ENCODE measurements at places on chromosomes 5 and 9.

DNA sequence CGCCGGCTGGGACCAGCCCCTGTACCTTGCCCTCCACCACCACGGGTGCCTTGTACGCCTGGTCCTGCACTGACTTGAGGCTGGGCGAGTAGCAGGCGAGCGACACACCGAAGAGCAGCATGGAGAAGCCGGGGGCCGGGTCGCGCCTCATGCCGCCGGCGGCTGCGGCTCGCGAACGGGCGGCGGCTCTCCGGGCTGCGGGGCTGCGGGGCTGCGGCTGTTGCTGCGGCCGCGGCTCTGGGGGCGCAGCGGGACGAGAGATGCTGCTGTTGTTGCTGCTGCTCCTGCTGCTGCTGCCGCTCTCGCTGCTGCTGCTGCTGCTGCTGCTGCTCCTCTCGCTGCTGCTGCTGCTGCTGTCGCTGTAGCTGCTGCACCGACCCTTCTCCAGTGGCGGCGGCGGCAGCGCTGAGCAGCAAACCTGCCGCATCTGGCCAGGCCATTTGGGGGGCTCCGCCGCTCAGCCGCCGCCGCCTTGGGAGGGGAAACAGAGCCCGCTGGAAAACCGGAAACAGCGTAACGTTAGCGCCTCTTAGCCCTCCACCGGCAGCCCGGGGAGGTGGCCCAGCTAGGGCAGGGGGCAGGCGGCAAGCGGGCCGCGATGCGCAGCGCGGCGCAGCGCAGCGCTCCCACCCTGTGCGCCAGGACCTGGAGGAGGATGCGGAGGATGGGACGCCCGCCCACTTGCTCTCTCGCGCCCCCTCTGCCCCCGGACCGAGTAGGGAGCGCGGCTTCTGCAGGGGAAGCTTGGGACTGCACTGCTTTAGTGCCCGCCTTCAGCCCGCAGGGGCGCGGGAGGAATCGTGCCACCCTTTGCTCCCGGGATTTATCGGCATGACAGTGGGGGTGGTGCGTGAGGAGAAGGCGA lies at the start of gene NRG2:
TSS of gene NRG2 (minus strand) at position 657 of the 865 bp plus-strand sequence.
- peak within 1 kb of the TSS; percentile 43 for H3K4me3 ChIP-seq
- no peak within 1 kb of the TSS for H3K27ac ChIP-seq
- no peaks in the 10 kb centered on the region for H3K36me3 ChIP-seq

GRCh38 chr5:64834037-64834436 lies 65.3 kb downstream of the CWC27 start:
- H3K4me3 ChIP-seq = no peak overlapping the region
- no peaks in the 10 kb centered on the region for H3K36me3 ChIP-seq
- H3K27ac ChIP-seq = no peak overlapping the region
- no peak for DNase-seq
- H3K4me1 ChIP-seq = peaks cover 13% of the 10 kb centered on the region

- H3K4me1 ChIP-seq = peaks cover 12% of the 10 kb centered on the region
- no peak overlapping the region for H3K4me3 ChIP-seq
- H3K27me3 ChIP-seq = no peaks in the 10 kb centered on the region
- no peaks in the 10 kb centered on the region for H3K36me3 ChIP-seq
- DNase-seq = no peak
Measured at GRCh38 chr5:126965487-126965886, 64.9 kb downstream of the MARCHF3 start.

DNA sequence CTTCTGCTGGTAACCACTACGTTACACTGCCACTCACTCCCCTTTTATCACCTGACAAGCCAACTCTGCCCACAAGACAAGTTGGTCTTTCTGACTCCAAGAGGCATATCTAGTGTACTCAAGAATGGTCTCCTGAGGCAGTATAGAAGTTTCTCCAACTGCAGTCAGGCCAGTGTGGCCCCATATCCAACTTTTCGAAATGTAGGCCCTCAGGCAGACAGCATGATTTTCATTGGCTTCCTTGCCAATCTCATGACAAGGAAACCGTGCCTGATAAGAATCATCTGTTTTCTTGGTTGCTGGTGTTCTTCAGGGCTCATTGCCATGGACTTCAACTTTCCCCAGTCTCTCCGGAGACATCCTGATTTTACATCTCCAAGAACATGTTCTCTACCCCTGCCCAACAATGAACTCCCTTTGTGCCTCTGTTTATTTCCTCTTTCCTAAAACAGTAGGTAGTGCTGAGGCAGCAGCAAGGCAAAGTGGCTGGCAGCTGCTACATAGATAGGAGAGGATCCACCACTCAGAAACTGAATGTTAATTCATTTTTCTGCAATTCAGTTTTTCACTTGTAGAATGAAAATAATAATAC lies 62.6 kb upstream of the SEMA6A start:
- no peak for DNase-seq
- no peak overlapping the region for H3K4me3 ChIP-seq
- no peak overlapping the region for H3K27ac ChIP-seq
- no peaks in the 10 kb centered on the region for H3K27me3 ChIP-seq
- no peaks in the 10 kb centered on the region for H3K36me3 ChIP-seq

DNA sequence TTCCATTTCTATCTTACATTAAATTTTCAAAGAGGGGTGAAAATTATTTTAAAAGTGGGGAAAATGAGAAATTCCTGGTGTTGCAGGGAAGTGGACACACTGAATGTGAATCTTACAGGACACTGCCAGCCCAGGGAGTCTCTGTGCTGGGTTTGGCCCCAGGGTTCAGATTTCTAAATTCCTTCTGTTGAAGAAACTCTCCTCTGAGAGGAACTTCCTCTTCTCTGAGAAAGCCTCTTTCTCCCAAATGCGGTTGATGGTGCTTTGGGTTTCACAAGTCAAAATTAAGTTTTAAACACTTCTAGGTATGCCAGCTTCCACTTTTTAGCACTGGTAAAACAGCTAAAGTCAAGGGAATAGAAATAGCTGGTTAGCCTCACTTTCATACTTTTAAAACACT lies 317.9 kb upstream of the ITGA1 start:
- no peak overlapping the region for H3K4me3 ChIP-seq
- DNase-seq = no peak
- H3K27me3 ChIP-seq = peaks cover 3% of the 10 kb centered on the region
- no peaks in the 10 kb centered on the region for H3K4me1 ChIP-seq
- no peak overlapping the region for H3K27ac ChIP-seq
- no peaks in the 10 kb centered on the region for H3K36me3 ChIP-seq

DNA sequence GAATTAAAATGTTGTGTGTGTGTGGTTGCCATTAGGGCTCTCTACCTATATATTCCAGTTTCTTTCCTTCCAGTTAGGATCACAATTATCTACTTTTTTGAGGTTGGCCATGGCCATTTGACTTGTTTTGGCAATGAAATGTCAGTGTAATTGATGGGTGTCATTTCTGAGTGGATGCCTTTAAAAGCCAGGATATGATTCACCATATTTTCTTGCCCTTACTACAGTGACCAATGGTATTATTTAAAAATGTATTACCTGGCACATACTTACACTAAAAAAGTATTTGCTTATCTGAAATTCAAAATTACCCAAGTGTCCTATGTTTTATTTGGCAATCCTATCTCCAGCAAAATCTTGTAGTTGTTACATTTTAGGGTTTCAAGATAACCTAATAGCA lies 258.7 kb upstream of the ACTBL2 start:
- no peak for DNase-seq
- H3K4me1 ChIP-seq = peaks cover 25% of the 10 kb centered on the region
- no peak overlapping the region for H3K4me3 ChIP-seq
- no peaks in the 10 kb centered on the region for H3K27me3 ChIP-seq
- H3K27ac ChIP-seq = peak overlapping the region; percentile 24

GRCh38 chr9:136353757-136354488 lies 9.6 kb downstream of the DNLZ start:
- no peaks in the 10 kb centered on the region for H3K4me1 ChIP-seq
- no peaks in the 10 kb centered on the region for H3K36me3 ChIP-seq
- no peak for DNase-seq
- H3K27ac ChIP-seq = no peak overlapping the region

DNA sequence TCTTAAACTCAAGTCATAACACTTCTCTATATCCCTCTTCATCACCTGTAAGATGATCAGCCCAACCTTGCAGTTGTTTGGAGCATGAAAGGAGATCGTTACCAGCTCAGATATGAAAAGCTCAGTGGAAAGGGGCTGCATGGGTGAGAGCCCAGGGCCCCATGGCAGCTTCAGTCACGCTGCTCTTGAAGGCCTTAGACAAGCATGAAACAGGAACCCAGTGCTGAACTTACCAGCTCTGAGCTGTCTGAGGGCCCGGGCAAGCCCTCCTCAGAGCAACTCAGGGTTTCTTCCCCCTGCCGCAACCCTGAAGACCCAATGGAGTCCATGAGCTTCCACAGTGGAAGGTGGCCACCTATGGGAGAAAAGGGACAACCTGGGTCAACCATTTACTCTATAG lies 3.3 kb downstream of the HK3 start:
- DNase-seq = no peak
- no peak overlapping the region for H3K4me3 ChIP-seq
- no peaks in the 10 kb centered on the region for H3K27me3 ChIP-seq
- H3K27ac ChIP-seq = no peak overlapping the region
- no peaks in the 10 kb centered on the region for H3K36me3 ChIP-seq
- H3K4me1 ChIP-seq = no peaks in the 10 kb centered on the region

DNA sequence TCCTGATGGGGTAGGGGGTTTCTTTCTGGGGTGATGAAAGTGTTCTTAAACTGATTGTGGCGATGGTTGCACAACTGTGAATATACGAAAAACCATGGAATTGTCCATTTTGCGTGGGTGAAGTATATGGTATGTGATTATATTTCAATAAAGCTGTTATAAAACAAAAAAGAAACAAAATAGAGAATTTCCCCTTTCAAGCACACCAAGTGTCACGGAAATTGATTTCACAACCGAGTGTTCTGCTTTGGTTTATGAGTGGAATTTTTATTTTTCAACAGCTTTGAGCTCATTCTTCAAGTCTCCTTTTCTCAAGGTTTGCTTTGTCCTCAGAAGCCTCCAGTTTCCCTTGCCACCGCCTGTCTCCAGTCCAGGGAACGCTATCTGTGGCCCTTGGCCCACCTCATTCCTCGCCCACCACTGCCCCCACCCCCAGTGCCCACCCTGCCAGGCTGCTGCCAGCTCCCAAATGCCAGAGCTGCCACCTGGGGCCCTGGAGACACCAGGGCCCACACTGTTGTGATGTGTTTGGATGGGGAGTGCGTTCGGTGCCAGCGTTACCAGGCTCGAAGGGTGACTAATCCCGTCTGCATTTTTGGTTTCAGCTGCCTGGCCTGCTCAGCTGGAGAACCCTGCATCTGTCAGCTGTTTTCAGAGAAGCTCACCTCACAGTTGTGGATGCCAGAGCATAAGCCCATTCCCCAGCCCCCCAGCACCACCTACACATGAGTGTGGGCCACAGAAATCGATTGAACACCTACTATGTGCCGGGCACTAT lies 30.4 kb downstream of the DUSP1 start:
- no peaks in the 10 kb centered on the region for H3K27me3 ChIP-seq
- DNase-seq = no peak
- H3K4me1 ChIP-seq = peaks cover 9% of the 10 kb centered on the region
- peak overlapping the region; percentile 29 for H3K27ac ChIP-seq
- H3K36me3 ChIP-seq = no peaks in the 10 kb centered on the region
- no peak overlapping the region for H3K4me3 ChIP-seq

DNA sequence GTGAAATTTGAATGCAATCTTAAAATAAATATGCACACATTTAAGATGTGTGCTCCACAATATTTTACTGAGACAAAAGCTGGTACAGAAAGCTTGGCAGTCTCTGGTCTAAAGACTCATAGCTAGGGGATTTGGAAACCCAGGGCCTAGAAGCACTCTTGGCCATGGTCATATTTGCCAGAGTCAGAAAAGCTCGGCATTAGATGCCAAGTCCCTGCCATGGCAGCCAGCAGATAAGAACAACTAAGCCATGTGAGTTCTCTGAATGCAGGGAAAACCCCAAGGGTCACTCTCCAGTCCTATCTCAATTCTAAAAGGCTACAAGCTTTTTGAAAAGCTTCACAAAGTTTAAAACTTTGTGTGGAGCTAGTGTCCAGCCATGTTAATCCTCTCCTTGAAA lies 119.5 kb downstream of the FAM114A2 start:
- H3K4me3 ChIP-seq = no peak overlapping the region
- H3K27ac ChIP-seq = no peak overlapping the region
- DNase-seq = no peak
- H3K27me3 ChIP-seq = no peaks in the 10 kb centered on the region
- no peaks in the 10 kb centered on the region for H3K36me3 ChIP-seq

DNA sequence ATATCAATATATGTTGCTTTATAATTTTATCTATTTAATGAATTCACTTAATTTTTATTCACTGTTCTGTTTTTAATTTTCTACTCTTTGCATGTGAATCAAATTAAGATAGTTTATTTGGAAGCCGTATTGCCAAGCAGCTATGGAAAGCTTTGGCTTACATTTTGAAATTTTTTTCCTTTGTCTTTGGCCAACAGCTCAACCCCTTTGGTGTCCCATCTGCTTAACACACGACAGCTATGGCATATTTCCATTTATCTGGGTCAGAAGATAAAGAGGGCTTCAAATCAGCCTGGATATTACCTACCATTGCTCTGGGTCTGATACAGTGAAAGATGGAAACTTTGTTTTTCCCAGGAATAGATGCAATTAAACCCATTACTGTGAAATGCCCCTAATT lies 201.0 kb downstream of the WDR70 start:
- no peak overlapping the region for H3K27ac ChIP-seq
- no peak for DNase-seq
- no peaks in the 10 kb centered on the region for H3K4me1 ChIP-seq

- no peaks in the 10 kb centered on the region for H3K4me1 ChIP-seq
- H3K36me3 ChIP-seq = no peaks in the 10 kb centered on the region
- no peaks in the 10 kb centered on the region for H3K27me3 ChIP-seq
- no peak overlapping the region for H3K27ac ChIP-seq
Measured at GRCh38 chr5:26486631-26487030, 551.8 kb downstream of the CDH9 start.

DNA sequence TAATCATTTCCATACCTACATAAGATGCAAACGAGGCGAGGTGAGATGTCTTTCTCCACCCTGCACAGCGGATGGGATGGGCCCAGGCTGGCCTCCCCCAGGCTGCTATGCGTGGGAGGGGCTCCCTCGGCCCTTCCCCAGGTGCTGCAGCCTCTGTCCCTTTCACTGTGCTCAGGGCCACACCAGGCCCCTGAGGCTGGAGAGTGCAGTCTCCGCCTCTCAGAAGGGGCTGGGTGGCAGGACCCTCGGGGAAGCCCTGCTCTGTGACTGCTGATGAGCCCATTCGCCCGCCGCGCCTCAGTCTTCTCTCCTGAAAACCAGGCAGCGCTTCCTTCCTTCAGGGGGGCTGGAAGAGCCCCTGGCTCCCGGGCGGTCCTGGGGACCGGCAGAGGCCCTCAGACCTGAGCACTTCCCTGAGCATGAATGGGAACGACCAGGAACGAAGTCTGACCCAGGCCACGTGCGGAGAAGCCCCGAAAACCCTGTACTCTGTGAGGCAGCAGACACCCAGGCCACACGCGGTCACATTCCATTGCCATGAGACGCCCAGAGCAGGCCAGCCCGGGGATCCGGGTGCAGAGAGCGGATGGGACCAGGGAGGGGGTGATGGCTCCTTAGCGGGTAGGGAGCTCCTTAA lies 21.9 kb upstream of the NOTCH1 start:
- peak overlapping the region; percentile 59 for H3K27ac ChIP-seq
- no peaks in the 10 kb centered on the region for H3K27me3 ChIP-seq
- peaks cover 24% of the 10 kb centered on the region for H3K4me1 ChIP-seq
- H3K36me3 ChIP-seq = no peaks in the 10 kb centered on the region
- peak; percentile 89 for DNase-seq

- no peaks in the 10 kb centered on the region for H3K4me1 ChIP-seq
- H3K27me3 ChIP-seq = no peaks in the 10 kb centered on the region
- no peaks in the 10 kb centered on the region for H3K36me3 ChIP-seq
- no peak overlapping the region for H3K27ac ChIP-seq
- DNase-seq = no peak
- no peak overlapping the region for H3K4me3 ChIP-seq
Measured at GRCh38 chr5:138654281-138654867, 79.2 kb upstream of the HSPA9 start.

Measured in RWPE2 (cell line).